MCF 10A (cell line): ENCODE measurements at places on chromosomes 2 and 18. TPM values are rescaled to one million over a fixed set of nuclear protein-coding genes. Genes with fewer than 3 reads are reported as not detected.

DNA sequence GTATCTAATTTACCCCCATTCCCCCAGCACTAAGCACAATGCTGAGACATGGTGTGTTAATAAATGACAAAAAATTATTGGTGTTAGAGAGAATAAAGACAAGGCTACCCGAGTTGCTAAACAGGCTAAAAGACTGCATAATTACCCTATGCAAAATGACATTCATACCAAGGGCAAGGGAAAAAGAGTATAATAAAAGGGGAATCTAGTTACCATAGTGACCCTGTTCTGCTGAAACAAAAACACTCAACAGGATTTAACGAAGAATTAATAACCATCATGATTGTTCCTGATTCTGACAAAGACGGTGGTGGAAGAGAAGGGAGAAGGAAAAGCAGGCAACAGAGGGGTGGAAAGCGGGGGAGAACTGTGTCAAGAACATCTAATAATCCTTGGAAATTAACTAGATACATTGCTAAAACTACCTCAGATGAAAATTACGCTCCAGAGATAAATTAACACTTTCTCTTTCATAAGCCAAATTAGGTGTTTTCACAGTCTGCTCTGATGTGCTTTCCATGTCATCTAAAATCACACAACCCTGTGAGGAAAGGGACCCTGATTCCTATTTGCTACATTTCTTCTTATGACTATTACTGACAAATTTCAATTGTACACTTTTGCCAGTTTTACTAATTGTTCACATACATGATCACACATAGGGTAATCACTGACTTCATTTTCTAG lies 25.5 kb downstream of the TTR start:
- DNase-seq: no peak

- DNase-seq: peak; percentile 83
Measured at GRCh38 chr2:162118166-162119031, 33.6 kb downstream of the GCG start.

DNA sequence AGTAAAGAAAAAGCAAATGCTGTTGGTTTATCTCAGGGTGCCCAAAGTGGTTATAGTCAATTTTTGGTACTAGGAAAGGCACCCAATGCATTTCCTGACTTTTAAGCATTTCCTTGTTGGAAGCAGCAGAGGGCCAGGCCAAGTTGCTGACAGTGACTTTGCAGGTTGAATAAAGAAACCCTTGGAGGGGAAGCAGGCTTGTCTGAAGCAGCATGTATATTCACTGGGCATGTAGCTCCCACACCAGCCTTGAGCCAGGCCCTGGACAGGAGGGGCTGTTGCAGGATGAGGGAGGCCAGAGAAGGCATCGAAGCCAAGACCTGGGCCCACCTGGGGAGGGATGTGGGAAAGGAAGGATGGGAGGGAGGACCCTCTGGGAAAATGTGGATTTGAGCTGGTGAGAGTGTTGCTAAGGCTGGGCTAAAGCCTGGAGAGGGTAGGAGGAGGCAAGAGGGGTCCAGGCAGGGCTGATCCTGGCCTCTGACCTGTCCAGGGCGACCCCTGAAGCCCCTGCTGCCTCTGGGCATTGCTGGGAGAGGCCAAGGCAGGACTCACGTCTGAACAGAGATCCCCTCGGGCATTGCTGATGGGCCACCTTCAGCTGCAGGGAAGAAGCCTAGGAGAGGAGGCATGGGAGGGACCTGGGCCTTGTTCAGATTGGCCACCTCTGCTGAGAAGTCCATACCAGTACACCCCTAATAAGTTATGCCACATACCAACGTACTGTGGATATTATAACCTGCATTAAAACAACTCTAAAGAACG lies 79.6 kb downstream of the STPG4 start:
- no peak for DNase-seq

DNA sequence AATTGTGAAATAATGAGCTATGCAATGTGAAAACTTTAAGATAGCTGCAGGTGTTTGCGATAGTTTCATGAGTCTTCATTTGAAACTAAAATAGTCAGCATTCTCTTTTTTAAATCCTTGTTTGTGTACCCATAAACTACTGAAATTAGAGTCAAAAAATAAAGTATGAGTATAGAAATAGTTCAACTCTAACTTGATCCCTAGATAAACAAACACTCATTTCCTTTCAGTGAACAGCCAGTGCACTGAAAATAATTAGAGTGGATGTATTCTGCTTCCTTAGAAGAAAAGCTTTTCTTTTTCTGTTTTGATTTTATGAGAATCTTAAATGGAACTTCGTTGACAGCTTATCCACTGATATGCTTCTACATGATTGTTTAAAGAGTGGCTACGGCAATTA lies 1033.4 kb downstream of the SOCS6 start:
- DNase-seq: no peak

GRCh38 chr2:159712929-159713420 lies 669 bp downstream of the MARCHF7 start:
- peak; percentile 28 for DNase-seq

DNA sequence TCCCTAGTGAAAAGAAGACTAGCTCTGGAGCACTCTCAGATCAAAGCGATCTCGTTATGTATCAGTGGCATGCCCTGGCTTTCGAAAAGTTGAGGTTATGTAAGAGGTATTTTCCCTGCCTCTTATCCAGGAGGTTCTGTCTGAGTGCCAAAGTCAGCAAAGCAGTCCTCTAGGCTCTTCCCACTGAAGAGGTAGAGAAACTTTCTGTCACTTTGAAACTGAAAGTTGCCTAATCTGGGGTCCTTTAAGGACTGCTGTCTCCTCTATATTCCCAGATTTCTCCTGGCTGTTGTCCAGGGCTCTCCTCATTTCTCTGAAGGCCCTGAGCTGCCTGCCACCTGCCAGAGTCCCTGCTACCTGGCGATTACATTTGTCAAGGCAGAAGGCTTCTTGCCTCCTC lies 96.3 kb downstream of the B3GNT2 start:
- DNase-seq: peak; percentile 92

Gene SNRNP27
- 68.9 and 81.0 TPM in 2 replicates for total RNA-seq

Gene B3GNT7
- not detected in 2 replicates for total RNA-seq

Gene VSNL1
- 1.3 and 2.4 TPM in 2 replicates for total RNA-seq

Gene IL1F10
- not detected in 2 replicates for total RNA-seq

DNA sequence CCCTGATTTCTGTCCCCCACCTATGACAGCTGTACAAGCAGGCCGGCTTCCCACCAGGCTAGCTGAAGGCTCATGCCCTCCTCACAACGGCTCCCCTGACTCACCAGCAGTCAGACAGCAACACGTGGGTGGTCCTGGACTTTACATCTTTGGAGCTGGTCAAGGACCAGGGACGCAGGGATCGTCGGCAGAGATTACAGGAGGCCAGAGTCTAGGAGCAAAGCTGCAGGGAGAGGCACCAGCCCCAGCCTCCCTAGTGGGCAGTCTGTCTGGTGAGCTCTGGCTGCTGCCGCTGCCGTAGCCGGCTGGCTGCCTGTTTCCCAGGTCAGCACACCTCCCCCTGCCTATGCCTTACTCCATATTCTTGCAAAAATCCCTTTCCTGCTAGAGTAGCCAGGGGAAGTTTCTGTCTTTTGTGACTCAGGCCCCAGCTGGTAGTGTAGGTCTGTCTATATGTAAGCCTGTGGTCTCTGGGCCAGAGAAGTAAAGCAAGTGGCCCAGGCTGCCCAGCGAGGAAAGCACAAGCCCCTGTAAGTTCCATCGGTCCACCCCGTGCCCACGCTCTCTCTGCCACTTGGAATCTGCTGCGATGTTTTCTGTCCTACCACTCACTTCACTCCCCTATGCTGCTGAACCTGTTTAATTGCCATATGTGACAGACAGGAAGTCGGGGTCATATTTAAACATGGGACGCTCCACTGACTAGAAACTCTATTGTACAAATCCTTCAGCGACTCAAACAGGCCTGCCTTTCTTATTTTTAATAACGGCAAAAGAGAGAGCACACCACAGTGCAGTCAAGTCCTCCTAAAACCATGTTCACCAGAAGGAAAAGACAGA lies 2.4 kb upstream of the ARHGEF4 start:
- DNase-seq: peak; percentile 14

Gene GLI2
- 0.61 and 0.74 TPM in 2 replicates for total RNA-seq

GRCh38 chr2:68428746-68429145 lies 38.3 kb downstream of the FBXO48 start:
- no peak for DNase-seq

DNA sequence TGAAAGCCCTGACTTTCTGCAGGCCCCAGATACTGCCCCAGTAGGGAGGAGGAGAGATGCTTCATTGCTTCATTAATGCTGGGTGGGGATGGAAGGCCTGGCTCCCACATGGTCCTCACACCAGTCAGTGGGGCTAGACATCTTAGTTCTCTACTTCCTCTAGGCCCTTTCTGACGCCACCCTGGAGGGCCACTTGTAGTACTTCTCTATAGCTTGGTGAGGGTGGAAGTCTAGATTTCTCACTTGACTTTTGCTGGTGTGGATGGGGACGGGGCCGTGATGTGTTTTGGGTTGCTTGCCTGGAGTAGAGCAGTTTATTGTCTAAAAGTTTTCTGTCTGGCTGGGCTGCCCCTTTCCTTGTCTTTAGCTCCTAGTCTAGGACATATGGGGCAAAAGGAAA lies 18.7 kb downstream of the MERTK start:
- no peak for DNase-seq
